ENCODE measurements at places on chromosomes 5 and 9. TPM values are rescaled to one million over a fixed set of nuclear protein-coding genes. Genes with fewer than 3 reads are reported as not detected.

Gene IL5
- total RNA-seq = not detected

Gene LCN1
- total RNA-seq = not detected

Gene EXOSC2
- 18.4 TPM for total RNA-seq

Gene CATSPER3
- total RNA-seq = 0.68 TPM

Gene ANKRD18A
- 4.3 TPM for total RNA-seq

Gene ZBTB26
- 7.2 TPM for total RNA-seq

Gene CCDC192
- total RNA-seq = not detected

Gene MAP1B
- total RNA-seq = 20.6 TPM

Gene ANXA2R
- total RNA-seq = 4.4 TPM

Gene CFAP90
- total RNA-seq = 10.7 TPM

Gene LECT2
- not detected for total RNA-seq

Gene NOXA1
- total RNA-seq = 6.9 TPM

Gene OTULINL
- 79.3 TPM for total RNA-seq

Gene SMC2
- total RNA-seq = 10.4 TPM

Gene GABRB2
- total RNA-seq = 0.56 TPM

Gene FABP6
- total RNA-seq = 4.9 TPM

Gene ABCA1
- total RNA-seq = 46.8 TPM

Gene GPR150
- 0.18 TPM for total RNA-seq

Gene PCDHB13
- total RNA-seq = 2.9 TPM

Gene CEL
- 1.4 TPM for total RNA-seq

Gene CEP120
- 22.3 TPM for total RNA-seq

Gene MAMDC2
- total RNA-seq = 35.1 TPM

Gene PCDHB12
- total RNA-seq = 1.7 TPM

Gene PGM5
- 26.3 TPM for total RNA-seq

Gene SLC23A1
- total RNA-seq = 1.4 TPM

Gene SPATA31A3
- not detected for total RNA-seq

Gene SOHLH1
- not detected for total RNA-seq

Gene GRIA1
- total RNA-seq = 10.3 TPM

Gene TRAPPC13
- total RNA-seq = 21.5 TPM

Gene PTPN3
- total RNA-seq = 13.4 TPM

Gene MEGF10
- total RNA-seq = 0.30 TPM

Gene PCDHB11
- total RNA-seq = 2.7 TPM

Gene SLC25A2
- total RNA-seq = 0.71 TPM

Gene MLANA
- total RNA-seq = not detected

Gene TAS2R1
- total RNA-seq = not detected

Gene ENTPD2
- 0.62 TPM for total RNA-seq

Gene GRIN1
- 0.92 TPM for total RNA-seq

Gene ADCY2
- total RNA-seq = 0.59 TPM

Gene INSL6
- total RNA-seq = not detected

Gene FOXD4
- 0.32 TPM for total RNA-seq

Gene OBP2B
- not detected for total RNA-seq

Gene LMX1B
- total RNA-seq = 0.21 TPM

Gene TEX48
- not detected for total RNA-seq

Gene FAM219A
- 24.5 TPM for total RNA-seq

Gene FOXD4L3
- total RNA-seq = 0.21 TPM

Gene CTXN3
- total RNA-seq = not detected

Gene FAM153A
- 3.7 TPM for total RNA-seq

Gene PTGS1
- total RNA-seq = 14.9 TPM

Gene HTR4
- not detected for total RNA-seq

Gene PURA
- 32.4 TPM for total RNA-seq

Gene NXNL2
- 0.71 TPM for total RNA-seq

Gene PCDHGB5
- total RNA-seq = 9.1 TPM

Gene AGXT2
- total RNA-seq = not detected

Gene PCDHB2
- total RNA-seq = 5.6 TPM

Gene SPOCK1
- 8.4 TPM for total RNA-seq
